IMR-90 (cell line): ENCODE measurements at places on chromosomes 7 and 10. TPM values are rescaled to one million over a fixed set of nuclear protein-coding genes. Genes with fewer than 3 reads are reported as not detected.

The WAPL gene
- total RNA-seq, result 31.7 and 49.4 TPM in 2 replicates

The SLC13A1 gene
- not detected in 2 replicates for total RNA-seq

- DNase-seq, result no peak
Measured at GRCh38 chr7:113657603-113658002, 261.2 kb downstream of the PPP1R3A start.

DNA sequence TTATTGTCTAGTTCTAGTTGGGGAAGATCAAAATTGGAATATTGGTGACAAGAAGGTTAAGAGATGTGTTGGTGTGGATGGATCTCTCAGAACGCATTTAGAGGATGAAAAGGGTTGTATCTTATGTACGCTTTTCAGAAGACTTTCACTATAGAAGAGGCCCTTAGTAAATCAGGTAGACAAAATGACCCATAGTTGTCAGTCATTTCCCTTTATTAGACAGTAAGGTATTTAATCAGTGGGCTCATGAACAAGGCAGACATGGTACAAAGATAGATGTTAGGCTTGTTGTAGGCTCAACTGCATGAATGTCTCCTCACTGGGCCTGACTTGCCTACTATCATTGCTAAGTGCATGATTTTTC lies 359.2 kb downstream of the PHF14 start:
- DNase-seq, result no peak

The SPDYE11 gene
- not detected in 2 replicates for total RNA-seq

The CXCL12 gene
- 15.8 and 16.9 TPM in 2 replicates for total RNA-seq

DNA sequence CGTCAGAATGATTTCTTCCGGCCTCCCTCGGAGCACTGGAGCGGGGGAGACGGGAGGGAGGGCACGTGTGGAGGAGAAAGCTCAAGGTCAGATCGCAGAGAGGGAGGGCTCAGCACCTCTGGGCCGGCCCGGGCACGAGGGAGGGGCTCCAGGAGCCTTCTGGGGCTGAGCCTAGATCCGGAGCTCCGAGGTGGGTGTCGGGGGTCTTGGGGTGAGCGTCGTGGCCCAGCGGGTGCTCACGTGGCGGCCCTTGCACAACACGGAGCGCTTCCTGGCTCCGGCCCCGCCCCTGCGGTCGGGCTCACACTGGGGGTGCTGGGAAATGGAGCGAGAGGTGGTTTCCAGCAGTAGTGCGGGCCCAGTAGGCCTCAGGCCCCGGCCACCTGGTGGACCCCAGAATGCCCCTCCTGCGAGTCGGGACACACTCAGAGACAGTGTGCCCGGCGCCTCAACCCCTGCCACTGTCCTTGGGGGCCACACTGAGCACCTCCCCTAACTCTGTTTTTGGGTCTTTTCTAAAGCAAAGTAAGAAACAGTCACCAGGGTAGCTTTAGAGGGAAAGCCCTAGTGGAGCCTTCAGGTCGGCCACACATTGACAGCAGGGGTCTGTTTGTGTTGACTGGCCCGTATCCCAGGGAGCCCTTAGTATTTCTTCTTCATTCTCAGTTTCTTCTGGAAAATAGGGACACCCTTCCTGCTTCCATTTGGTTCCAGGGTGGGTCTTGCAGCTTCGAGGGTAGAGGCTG lies 798 bp downstream of the PPIF start:
- peak; percentile 69 for DNase-seq

DNA sequence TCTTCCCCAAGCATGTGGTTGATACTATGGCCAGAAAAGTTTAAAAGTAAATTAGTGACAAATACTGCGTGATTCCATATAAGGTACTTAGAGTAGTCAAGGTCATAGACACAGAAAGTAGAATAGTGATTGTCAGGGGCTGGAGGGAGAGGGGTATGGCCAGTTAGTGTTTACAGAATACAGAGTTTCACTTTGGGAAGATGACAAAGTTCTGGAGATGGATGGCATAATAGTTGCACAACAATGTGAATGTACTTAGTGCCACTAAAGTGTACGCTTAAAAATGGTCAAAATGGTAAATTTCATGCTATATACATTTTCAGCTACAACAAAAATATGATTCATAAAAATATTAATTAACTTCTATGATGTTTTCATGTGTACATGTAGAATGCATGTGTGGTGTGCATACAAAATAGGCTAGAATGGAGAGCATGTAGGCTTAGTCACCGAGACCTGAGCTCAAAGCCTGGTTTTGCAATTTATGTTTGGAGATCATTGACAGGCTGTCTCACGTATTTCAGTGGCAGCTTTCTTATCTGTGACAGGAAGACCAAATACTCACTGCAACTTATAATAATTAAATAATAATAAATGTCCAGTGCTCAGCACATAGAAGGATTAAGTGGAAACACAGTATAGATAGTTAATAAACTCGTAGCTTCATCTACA lies 625.6 kb downstream of the SUGCT start:
- no peak for DNase-seq

- no peak for DNase-seq
Measured at GRCh38 chr7:40799493-40800403, 664.9 kb downstream of the SUGCT start.

The HPSE2 gene
- not detected in 2 replicates for total RNA-seq

GRCh38 chr7:157718303-157719007 lies 381.7 kb downstream of the DNAJB6 start:
- no peak for DNase-seq

The ITGA8 gene
- under 0.01 TPM in 2 replicates for total RNA-seq

DNA sequence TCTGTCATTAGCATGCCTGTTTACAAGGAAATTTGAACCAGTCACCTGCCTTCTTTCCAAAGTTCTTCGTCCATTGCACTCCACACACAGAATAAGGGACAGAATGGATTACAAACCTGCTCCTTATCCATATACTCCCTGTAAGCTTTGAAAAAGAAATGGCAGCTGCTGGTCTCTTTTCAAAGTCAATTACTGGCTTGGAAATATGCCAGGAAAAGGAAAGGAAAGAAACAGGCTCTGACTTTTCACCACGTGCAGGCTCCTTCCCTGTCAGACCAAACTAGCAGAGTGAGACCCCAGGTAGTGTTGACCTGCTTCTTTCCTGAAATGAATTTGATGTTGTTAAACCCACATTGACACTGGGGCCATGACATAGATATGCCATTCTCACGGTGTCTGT lies 84.5 kb downstream of the LHFPL3 start:
- DNase-seq, result no peak

GRCh38 chr10:11886851-11887250 lies 63.7 kb downstream of the PROSER2 start:
- no peak for DNase-seq

GRCh38 chr10:97509120-97509680 lies 10.5 kb downstream of the UBTD1 start:
- no peak for DNase-seq

The STK31 gene
- not detected in 2 replicates for total RNA-seq

The PPP1R9A gene
- total RNA-seq, result not detected in 2 replicates

GRCh38 chr7:157339777-157340677 lies 3.2 kb downstream of the DNAJB6 start:
- DNase-seq, result peak; percentile 74

The BAMBI gene
- 19.4 and 20.8 TPM in 2 replicates for total RNA-seq

The TASOR2 gene
- total RNA-seq, result 53.6 and 64.7 TPM in 2 replicates

DNA sequence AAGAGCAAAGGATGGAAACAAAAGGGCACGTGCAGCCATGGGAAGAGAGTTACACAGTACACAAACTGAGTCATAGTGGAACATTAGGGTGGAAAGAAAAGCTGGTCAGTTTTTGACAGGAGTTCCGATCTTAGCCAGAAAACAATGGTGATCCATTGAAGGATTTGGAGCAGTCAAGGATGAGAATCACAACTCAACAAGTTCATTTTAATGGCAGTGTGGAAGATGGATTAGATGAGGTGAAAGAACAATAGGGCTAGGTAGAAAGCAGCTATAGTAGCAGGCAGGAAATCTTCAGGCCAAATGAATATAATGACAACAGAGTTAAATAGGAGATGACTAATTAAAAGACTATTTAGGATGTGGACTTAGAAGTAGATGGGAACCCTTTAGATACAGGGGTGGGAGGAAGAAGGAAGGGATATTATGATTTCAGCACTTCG lies 136.3 kb downstream of the DOCK4 start:
- DNase-seq, result peak; percentile 46

DNA sequence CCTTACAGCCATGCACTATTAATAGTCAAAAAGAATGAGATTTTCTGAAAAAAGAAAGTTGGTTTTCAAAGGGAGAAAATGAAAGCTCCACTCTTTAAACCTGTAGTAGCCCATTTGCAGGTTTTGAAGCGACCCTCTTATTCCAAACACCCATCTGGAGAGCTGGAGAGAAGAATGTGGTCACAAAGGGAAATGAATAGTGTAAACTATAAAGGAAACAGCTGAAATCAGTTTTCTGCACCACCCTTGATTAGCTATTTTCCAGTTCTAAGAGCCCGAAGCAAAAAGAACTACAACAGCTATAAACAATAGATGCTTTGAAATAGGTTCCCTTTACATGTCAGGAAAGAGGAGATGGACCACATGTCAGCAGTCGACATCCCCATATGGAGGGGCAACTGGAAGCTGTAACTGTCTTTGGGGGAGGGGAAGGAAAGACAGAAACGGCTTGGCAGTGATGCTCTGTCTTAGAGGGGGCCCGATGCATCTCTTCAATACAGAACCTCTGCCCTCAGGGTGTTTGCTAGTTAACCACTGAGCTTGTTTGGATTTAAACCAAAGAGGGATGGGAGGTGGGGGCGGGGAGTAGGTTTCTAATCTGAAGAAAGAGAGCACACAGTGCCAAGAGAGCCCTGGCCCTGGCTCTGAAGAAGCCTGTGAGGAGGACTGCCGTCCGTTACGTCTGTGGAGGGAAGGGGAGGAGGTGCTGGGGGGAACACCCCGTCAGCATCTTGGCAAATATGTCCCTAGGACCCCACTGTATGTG lies 55.3 kb downstream of the CPVL start:
- no peak for DNase-seq

DNA sequence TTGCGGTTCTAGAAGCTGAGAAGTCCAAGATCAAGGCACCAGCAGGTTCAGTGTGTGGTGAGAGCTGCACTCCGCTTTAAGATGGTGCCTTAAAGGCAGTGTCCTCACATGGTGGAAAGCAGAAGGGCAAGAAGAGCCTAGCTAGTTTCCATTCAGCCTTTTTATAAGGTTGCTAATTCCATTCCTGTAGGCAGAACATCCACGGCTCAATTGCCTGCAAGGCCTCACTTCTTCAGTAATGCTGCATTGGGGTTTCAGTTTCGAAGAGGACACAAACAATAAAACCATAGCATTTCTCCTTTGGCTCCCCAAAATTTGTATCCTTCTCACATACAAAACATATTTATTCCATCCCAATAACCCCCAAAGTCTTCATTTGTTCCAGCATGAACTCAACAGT lies 109.5 kb upstream of the KCND2 start:
- no peak for DNase-seq

The MPP7 gene
- 1.4 TPM in 2 replicates for total RNA-seq

The ADCY1 gene
- 0.18 and 0.28 TPM in 2 replicates for total RNA-seq

The ASIC3 gene
- total RNA-seq, result not detected in 2 replicates

- DNase-seq, result no peak
Measured at GRCh38 chr10:44984671-44985101, 6.1 kb upstream of the DEPP1 start.

GRCh38 chr10:125208854-125209565 lies 48.6 kb upstream of the CTBP2 start:
- DNase-seq, result no peak

- peak; percentile 72 for DNase-seq
Measured at GRCh38 chr10:67520924-67521520, 175.0 kb downstream of the CTNNA3 start.
